ENCODE measurements at places on chromosomes 6 and 20. TPM values are rescaled to one million over a fixed set of nuclear protein-coding genes. Genes with fewer than 3 reads are reported as not detected.

DNA sequence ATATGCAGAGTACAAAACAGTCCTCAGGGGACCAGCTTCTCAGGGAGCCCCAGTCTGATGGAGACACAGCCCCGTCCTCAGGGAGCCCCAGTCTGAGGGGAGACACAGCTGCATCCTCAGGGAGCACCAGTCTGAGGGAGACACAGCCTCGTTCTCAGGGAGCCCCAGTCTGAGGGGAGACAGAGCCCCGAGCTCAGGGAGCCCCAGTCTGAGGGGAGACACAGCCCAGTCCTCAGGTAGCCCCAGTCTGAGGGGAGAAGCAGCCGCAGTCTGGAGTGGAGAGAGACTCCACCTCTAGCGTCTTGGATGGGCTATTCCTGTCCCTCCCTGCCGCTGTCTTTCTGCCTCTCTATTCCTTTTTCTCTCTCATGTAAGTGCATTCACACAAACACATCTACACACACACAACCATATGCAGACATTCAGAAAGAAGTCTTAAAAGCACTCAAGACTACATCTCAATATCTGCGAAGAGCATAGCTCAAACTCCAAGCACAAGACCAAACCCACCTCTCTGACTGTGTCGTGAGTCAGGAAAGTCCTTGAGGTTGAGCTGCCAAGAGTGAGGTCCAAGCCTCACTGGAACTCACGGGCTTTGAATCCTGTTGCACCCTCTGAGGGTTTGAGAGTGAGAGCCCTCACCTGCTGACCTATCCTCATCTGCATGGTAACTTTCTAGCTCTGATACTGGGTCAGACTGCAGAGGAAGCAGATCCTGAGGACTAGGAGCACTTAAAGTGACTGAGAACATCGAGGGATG, 53.1 kb upstream of the SAYSD1 start:
- DNase-seq, result no peak
- peaks cover 9% of the 10 kb centered on the region for H3K4me1 ChIP-seq
- peaks cover 2% of the 10 kb centered on the region for H3K27me3 ChIP-seq
- H3K27ac ChIP-seq, result no peak overlapping the region
- H3K36me3 ChIP-seq, result no peaks in the 10 kb centered on the region

DNA sequence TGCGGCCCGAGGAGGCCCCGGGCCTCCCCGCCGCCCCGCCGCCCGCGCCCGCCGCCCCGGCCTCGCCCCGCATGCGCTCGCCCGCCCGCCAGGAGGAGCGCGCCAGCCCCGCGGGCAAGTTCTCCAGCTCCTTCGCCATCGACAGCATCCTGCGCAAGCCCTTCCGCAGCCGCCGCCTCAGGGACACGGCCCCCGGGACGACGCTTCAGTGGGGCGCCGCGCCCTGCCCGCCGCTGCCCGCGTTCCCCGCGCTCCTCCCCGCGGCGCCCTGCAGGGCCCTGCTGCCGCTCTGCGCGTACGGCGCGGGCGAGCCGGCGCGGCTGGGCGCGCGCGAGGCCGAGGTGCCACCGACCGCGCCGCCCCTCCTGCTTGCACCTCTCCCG, 1.5 kb downstream of the FOXQ1 start:
- peaks cover 2% of the 10 kb centered on the region for H3K36me3 ChIP-seq
- DNase-seq, result no peak
- H3K27ac ChIP-seq, result no peak overlapping the region
- H3K4me3 ChIP-seq, result no peak overlapping the region
- peaks cover 69% of the 10 kb centered on the region for H3K27me3 ChIP-seq

DNA sequence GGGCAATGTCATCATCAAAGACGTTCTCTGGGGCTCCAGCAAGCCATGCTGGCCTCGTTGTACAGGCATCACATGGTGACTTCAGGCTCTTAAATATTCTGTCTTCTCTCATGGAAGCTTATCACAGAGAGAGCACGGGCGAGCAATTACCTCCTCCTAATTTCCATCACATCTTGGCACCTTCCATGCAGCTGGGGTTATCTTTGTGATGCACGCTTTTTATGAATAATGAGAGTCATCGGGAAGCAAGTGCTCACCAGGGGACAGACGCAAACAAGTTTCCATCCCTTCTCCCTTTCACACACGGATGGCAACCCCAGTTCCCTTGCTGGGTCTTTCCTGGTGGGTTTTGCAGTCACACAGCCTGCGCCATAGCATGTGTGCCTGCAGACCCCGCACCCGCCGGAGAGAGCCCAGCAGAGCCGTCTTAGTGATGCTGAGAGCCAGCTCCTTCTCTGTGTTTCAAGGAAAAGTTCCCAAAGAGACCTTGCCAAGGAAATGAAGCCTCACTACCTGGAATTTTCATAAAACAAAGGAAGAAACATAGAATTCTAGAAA, 116.3 kb upstream of the AFDN start:
- H3K4me3 ChIP-seq, result no peak overlapping the region
- peaks cover 81% of the 10 kb centered on the region for H3K27me3 ChIP-seq
- H3K27ac ChIP-seq, result no peak overlapping the region

DNA sequence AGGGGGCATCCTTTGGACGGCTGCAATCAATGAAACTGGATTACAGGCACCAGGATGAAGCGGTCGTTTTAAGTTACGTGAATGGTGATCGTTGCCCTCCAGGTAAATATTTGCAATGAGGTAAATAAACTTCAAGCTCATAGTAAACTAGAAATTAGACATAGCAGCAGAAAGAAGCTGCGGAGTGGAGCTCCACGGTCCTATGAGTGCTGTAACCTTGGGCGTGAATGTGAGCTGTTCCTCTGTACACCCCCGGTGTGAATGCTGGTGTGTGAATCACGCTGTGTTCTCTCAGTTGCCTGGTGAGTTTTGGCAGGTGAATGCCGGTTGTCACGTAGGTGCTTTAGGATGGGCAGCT, 42.0 kb upstream of the SLC22A1 start:
- no peak overlapping the region for H3K4me3 ChIP-seq
- H3K27ac ChIP-seq, result no peak overlapping the region
- H3K27me3 ChIP-seq, result no peaks in the 10 kb centered on the region
- DNase-seq, result no peak
- peaks cover 10% of the 10 kb centered on the region for H3K4me1 ChIP-seq

DNA sequence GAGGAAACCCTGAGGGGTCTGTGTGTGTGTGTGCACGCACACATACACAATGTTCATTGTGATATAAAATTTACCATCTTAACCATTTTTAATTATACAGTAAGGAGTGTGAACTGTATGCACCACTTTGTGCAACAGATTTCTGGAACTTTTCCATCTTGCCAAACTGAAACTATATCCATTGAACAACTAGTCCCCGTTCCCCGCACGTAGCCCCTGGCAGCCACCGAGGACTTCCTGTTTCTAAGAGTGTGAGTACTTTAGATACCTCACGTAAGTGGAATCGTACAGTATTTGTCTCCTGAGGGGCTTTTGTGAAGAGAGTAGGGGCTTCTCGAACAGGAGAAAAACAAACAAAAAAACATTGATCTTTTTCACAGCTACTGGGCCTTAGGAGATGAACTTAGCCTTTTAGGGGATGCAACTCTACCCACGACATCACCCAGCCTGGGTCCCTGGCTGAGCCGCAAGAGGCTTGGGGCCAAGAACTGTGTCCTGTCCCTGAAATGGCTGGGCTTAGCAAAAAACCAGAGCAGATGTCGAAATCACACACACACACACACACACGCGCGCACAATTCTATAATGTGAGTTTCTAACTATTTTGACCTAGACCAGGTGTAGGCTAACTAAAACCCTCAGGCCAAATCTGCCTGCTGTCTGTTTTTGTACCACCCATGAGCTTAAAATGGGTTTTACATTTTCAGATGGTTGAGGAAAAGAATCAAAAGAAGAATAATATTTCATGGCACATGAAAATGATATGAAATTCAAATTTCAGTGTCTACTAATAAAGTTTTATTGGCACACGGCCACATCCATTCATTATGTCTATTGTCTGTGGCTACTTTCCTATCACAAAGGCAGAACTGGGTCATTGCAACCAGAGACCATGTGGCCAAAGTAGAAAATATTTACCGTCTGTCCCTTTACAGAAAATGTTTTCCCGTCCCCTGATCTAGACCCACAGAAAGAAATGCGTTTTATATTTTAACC, 144.2 kb downstream of the EYA2 start:
- no peaks in the 10 kb centered on the region for H3K4me1 ChIP-seq
- DNase-seq, result no peak
- H3K36me3 ChIP-seq, result no peaks in the 10 kb centered on the region
- no peak overlapping the region for H3K27ac ChIP-seq
- no peak overlapping the region for H3K4me3 ChIP-seq
- H3K27me3 ChIP-seq, result peaks cover 13% of the 10 kb centered on the region

DNA sequence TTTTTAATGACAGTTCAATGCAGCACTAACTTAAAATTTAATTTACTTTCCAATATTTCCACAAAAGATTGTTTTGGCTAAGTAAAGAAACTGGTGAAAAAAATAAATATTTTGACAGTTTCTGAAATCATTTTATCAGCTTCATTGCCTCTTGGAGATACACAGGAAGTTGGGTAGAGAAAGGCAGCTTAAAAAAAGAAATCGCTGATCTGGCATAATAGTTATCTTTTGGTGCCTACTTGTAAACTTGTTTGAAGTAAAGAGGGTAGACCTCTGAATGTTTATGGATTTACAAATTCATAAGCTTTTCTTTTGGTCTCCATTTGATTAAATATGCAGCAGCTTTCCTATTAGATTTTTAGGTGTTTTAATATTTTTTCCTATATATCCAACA, 103.4 kb downstream of the RTN4IP1 start:
- peaks cover 67% of the 10 kb centered on the region for H3K36me3 ChIP-seq
- H3K4me3 ChIP-seq, result peak overlapping the region; percentile 97
- peak overlapping the region; percentile 89 for H3K27ac ChIP-seq
- H3K27me3 ChIP-seq, result no peaks in the 10 kb centered on the region
- no peak for DNase-seq

DNA sequence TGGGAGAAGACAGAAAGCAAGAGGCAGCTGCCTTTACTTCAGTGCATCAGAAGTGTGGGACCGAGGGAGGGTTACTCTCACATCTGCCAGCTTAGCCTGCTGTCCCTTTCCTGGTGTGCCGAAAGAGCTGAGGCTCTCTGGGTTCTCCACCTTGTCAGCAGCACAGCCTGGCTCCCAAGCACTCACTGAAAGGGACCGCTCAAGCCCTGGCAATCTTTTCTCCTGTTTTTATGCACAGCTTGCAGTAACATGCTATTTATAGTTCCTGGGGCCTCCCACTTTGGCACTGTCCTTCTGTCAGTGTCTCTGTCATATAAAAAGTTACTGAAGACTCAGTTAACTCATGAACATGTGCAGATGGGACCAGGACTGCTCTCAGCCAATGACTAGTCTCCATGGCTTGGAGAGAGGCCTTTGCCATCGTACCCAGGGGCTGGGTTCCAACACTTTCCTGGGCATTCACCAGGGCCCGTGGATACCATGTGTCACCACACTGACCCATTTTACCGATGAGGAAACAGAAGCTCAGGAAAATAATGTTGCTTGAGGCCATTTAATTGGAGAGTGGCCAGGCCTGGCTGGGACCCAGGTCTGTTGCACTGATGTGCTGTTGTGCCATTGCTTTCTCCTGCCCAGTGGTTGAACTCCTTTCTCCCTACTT, 46.2 kb downstream of the PANK2 start:
- H3K27ac ChIP-seq, result no peak overlapping the region
- H3K4me1 ChIP-seq, result peaks cover 18% of the 10 kb centered on the region
- H3K36me3 ChIP-seq, result peaks cover 37% of the 10 kb centered on the region
- no peak overlapping the region for H3K4me3 ChIP-seq
- no peak for DNase-seq
- no peaks in the 10 kb centered on the region for H3K27me3 ChIP-seq

GRCh38 chr20:36606158-36607066, 833 bp downstream of the RAB5IF start:
- H3K36me3 ChIP-seq, result peaks cover 50% of the 10 kb centered on the region
- H3K27me3 ChIP-seq, result no peaks in the 10 kb centered on the region
- H3K27ac ChIP-seq, result peak overlapping the region; percentile 98
- H3K4me1 ChIP-seq, result peaks cover 32% of the 10 kb centered on the region

DNA sequence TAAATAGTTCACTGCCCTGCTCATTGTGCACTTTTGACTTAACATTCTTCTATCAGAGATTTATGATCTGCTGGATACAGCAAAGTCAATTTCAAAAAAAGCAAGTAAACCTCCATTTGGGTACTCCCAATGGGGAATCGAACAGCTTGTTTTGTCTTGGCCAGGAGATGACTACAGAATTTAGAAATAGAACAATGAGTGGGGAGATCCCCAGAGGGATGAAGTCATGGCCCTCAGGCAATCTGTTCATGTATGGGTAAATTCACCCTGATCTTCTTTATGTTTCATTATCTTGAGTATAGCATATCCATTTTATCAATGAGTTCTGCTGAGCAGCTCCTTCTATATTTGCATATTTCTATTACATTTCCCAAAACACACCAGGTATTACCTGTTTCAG, 1681.9 kb downstream of the HACE1 start:
- DNase-seq, result no peak
- H3K4me1 ChIP-seq, result no peaks in the 10 kb centered on the region
- H3K27ac ChIP-seq, result no peak overlapping the region
- no peak overlapping the region for H3K4me3 ChIP-seq
- H3K27me3 ChIP-seq, result no peaks in the 10 kb centered on the region
- no peaks in the 10 kb centered on the region for H3K36me3 ChIP-seq

GRCh38 chr6:160393891-160394653, 45.9 kb downstream of the SLC22A3 start:
- no peak overlapping the region for H3K4me3 ChIP-seq
- no peak overlapping the region for H3K27ac ChIP-seq
- no peak for DNase-seq

DNA sequence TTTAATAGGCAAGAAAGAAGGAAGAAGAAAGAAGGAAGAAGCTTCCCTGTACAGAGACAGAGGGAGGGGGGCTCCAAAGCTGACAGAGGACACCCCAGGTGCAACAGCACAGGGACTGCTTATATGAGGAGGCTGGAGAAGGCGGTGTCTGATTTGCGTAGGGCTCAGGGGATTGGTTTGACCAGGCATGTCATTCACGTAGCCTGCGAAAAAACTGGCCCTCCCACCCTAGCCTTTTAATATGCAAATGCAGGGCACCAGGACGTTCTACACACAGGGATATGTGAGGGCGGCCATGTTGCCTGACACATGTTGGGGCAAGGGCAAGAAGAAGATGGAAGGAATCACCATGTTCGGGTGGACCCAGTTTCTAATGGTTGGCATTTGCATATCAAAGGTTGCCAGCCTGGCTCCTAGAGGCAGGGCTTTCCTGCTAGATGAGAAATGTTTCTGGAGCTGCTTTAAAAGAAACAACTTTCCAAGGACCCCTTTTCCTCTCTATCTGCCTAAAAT, 305.4 kb upstream of the CDYL start:
- H3K4me3 ChIP-seq, result no peak overlapping the region
- H3K4me1 ChIP-seq, result no peaks in the 10 kb centered on the region
- no peak overlapping the region for H3K27ac ChIP-seq
- H3K36me3 ChIP-seq, result no peaks in the 10 kb centered on the region
- no peak for DNase-seq

GRCh38 chr6:109105681-109106080, 10.4 kb downstream of the CEP57L1 start:
- no peak for DNase-seq
- H3K36me3 ChIP-seq, result peaks cover 22% of the 10 kb centered on the region
- peaks cover 2% of the 10 kb centered on the region for H3K4me1 ChIP-seq
- H3K4me3 ChIP-seq, result no peak overlapping the region
- no peaks in the 10 kb centered on the region for H3K27me3 ChIP-seq

GRCh38 chr20:6265204-6265904, 142.5 kb upstream of the FERMT1 start:
- no peaks in the 10 kb centered on the region for H3K4me1 ChIP-seq
- H3K27me3 ChIP-seq, result no peaks in the 10 kb centered on the region
- no peak for DNase-seq
- H3K27ac ChIP-seq, result no peak overlapping the region
- no peak overlapping the region for H3K4me3 ChIP-seq
- no peaks in the 10 kb centered on the region for H3K36me3 ChIP-seq

BEND6 gene
- total RNA-seq, result not detected

ATP5F1E gene
- total RNA-seq, result 97.8 TPM
